ENCODE measurements at places on chromosomes 3 and 15.

- H3K36me3 ChIP-seq: no peaks in the 10 kb centered on the region
- no peaks in the 10 kb centered on the region for H3K4me1 ChIP-seq
- DNase-seq: no peak
- no peaks in the 10 kb centered on the region for H3K27me3 ChIP-seq
- no peak overlapping the region for H3K27ac ChIP-seq
Observed at GRCh38 chr3:76756577-76756976, 283.3 kb upstream of the ROBO2 start.

DNA sequence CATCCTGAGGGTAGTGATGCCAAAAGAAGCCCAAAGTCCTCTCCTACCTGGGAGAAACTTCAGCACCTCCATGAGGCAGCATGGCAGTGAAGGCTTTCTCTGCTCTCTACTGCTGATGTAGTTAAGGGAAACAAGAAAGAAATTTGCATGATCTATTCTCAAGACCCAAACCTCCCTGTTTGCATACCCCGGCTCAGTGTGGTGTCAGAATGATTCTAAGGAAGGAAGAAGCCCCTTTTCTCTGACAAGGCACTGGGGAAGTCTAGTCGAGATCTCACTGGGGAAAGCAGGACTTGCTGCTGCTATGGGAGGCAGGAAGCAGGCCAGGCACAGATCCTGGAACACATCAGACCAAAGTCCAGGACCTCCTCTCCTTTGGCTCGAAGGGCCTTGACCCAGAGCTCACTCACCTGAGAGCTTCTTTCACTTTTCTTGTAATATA, 89.4 kb upstream of the ICE2 start:
- no peak for DNase-seq
- H3K4me1 ChIP-seq: peaks cover 76% of the 10 kb centered on the region
- H3K36me3 ChIP-seq: no peaks in the 10 kb centered on the region
- no peak overlapping the region for H3K4me3 ChIP-seq
- H3K27ac ChIP-seq: peak overlapping the region; percentile 60

DNA sequence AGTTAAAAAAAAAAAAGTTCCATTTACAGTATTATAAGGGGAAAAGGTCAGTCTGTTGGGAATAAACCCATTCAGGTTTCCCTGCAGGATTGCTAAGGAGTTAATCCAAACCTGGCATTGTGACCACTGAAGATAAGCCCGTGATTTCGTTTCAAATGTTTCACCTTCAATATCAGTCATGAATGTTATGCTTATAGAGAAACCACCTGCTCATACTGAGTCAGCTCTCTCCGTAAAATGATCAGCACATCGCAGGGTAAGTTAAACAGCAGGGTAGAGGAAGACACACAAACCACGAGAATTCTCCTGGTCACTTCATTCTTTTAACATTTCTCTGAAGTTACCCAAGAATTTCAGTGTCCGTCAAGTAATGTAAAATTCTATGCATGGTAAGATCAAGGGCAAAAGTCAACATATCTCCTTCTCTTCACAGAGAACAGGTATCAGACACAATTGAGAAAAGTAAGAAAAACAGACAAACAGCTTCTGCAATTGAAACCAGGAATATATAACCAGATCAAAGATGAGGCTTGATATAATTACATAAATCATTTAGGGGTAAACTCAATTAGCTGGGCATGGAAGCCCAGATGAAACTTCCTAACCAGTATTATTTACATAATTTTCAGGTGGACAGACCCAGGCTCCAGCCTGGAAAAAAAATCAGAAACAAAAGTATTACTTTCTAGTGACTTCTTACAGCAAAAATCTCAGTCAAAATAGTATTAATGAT, 67.6 kb upstream of the ARHGEF3 start:
- no peak overlapping the region for H3K4me3 ChIP-seq
- H3K27me3 ChIP-seq: no peaks in the 10 kb centered on the region
- no peak for DNase-seq
- no peaks in the 10 kb centered on the region for H3K4me1 ChIP-seq

- H3K4me3 ChIP-seq: no peak overlapping the region
- H3K36me3 ChIP-seq: no peaks in the 10 kb centered on the region
- no peak for DNase-seq
Observed at GRCh38 chr3:23797491-23797890, 8.3 kb upstream of the UBE2E1 start.

GRCh38 chr15:98604983-98605382, 43.4 kb upstream of the IGF1R start:
- H3K4me3 ChIP-seq: no peak overlapping the region
- no peaks in the 10 kb centered on the region for H3K36me3 ChIP-seq
- peaks cover 10% of the 10 kb centered on the region for H3K4me1 ChIP-seq
- DNase-seq: no peak

DNA sequence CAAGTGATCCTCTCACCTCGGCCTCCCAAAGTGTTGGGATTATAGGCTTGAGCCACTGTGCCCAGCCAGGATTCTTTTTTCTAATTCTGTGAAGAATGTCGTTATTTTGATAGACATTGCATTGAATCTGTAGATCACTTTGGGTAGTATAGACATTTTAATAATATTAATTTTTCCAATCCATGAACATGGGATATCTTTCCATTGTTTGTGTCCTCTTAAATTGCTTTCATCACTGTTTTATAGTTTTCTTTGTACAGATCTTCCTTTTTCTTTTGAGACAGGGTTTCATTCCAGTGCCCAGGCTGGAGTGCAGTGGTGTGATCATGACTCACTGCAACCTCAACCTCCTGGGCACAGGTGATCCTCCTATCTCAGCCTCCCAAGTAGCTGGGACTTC, 11.6 kb upstream of the KCTD6 start:
- no peak overlapping the region for H3K27ac ChIP-seq
- H3K4me3 ChIP-seq: no peak overlapping the region
- H3K27me3 ChIP-seq: no peaks in the 10 kb centered on the region
- H3K36me3 ChIP-seq: no peaks in the 10 kb centered on the region
- no peak for DNase-seq

GRCh38 chr3:45597171-45597570, 2.6 kb downstream of the LIMD1 start:
- peak overlapping the region; percentile 94 for H3K27ac ChIP-seq
- H3K4me1 ChIP-seq: peaks cover 67% of the 10 kb centered on the region
- peak overlapping the region; percentile 94 for H3K4me3 ChIP-seq
- peak; percentile 66 for DNase-seq
- no peaks in the 10 kb centered on the region for H3K27me3 ChIP-seq

GRCh38 chr3:172176061-172176770, 136.8 kb downstream of the FNDC3B start:
- H3K4me1 ChIP-seq: peaks cover 15% of the 10 kb centered on the region
- DNase-seq: no peak
- H3K36me3 ChIP-seq: no peaks in the 10 kb centered on the region
- no peak overlapping the region for H3K4me3 ChIP-seq
- H3K27me3 ChIP-seq: no peaks in the 10 kb centered on the region

GRCh38 chr15:64032329-64032728, 14.0 kb downstream of the DAPK2 start:
- H3K36me3 ChIP-seq: no peaks in the 10 kb centered on the region
- no peaks in the 10 kb centered on the region for H3K27me3 ChIP-seq
- H3K4me3 ChIP-seq: no peak overlapping the region
- peaks cover 3% of the 10 kb centered on the region for H3K4me1 ChIP-seq
- no peak overlapping the region for H3K27ac ChIP-seq

DNA sequence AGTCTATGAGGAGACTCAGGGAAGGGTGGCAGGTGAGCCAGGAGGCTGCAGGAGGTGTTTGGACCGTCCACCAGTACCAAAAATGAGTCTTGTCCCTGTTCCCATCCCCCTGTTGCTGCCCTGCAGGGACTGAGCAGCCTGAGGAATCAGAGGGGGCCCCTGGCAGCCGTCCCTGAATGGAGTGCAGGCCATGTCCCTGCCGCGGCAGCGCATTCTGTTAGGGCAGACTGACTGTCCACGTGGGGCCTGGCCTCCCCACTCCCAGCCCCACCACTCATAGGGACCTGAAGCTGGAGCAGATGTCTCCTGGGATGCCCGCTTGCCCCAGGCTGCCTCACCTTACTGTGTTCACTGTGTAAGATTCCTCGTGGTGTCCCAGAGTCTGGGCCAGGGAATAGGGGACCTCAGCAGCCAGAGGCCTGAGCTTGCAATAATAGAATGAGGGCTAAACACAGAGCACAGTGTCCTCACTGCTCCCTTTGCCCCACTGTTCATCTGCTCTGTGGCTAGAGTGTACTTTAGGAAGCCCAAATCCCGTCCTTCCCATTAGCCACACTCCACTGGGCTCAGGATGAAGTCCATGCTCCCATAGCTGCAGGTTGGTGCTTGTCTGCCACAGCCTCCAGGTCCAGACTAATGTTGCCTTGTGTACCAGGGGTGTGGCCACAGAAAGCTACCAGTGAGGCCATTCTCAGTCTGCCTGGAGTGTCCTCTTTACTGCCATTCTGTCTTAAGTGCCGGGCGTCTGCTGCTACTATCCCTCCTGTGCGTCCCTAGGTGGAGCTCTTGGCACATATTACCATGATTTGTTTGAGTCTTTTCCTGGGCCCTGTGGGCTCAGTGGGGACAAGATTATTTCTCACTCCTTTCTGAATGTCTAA, 63.2 kb downstream of the HCN4 start:
- H3K27me3 ChIP-seq: no peaks in the 10 kb centered on the region
- no peak overlapping the region for H3K4me3 ChIP-seq
- peaks cover 22% of the 10 kb centered on the region for H3K36me3 ChIP-seq
- no peaks in the 10 kb centered on the region for H3K4me1 ChIP-seq

GRCh38 chr3:157832588-157832987, 273.6 kb downstream of the SHOX2 start:
- H3K27ac ChIP-seq: no peak overlapping the region
- no peaks in the 10 kb centered on the region for H3K36me3 ChIP-seq
- no peaks in the 10 kb centered on the region for H3K27me3 ChIP-seq
- DNase-seq: no peak
- no peak overlapping the region for H3K4me3 ChIP-seq
- no peaks in the 10 kb centered on the region for H3K4me1 ChIP-seq

- no peaks in the 10 kb centered on the region for H3K36me3 ChIP-seq
- no peak for DNase-seq
Observed at GRCh38 chr15:65056106-65056505, 10.9 kb downstream of the SLC51B start.

DNA sequence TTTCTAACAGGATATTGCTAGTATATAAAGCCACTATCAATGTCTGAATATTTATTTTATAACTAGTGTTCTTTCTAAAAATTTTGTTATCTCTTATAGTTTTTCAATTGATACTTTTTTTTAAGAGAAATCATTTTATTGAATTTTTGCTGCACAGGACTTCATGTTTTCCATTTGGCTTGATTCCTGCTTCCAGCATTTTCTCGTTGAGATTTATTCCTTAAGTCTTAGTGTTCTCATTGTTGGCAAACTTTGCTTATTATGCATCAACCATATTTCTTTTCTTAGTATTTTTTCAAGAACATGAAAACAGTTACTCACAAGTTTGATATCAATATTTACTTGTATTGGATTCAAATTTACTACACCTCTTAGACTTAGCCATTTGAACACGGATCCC, 113.4 kb downstream of the UNC13C start:
- no peaks in the 10 kb centered on the region for H3K27me3 ChIP-seq
- H3K4me3 ChIP-seq: no peak overlapping the region
- H3K36me3 ChIP-seq: no peaks in the 10 kb centered on the region
- DNase-seq: no peak

DNA sequence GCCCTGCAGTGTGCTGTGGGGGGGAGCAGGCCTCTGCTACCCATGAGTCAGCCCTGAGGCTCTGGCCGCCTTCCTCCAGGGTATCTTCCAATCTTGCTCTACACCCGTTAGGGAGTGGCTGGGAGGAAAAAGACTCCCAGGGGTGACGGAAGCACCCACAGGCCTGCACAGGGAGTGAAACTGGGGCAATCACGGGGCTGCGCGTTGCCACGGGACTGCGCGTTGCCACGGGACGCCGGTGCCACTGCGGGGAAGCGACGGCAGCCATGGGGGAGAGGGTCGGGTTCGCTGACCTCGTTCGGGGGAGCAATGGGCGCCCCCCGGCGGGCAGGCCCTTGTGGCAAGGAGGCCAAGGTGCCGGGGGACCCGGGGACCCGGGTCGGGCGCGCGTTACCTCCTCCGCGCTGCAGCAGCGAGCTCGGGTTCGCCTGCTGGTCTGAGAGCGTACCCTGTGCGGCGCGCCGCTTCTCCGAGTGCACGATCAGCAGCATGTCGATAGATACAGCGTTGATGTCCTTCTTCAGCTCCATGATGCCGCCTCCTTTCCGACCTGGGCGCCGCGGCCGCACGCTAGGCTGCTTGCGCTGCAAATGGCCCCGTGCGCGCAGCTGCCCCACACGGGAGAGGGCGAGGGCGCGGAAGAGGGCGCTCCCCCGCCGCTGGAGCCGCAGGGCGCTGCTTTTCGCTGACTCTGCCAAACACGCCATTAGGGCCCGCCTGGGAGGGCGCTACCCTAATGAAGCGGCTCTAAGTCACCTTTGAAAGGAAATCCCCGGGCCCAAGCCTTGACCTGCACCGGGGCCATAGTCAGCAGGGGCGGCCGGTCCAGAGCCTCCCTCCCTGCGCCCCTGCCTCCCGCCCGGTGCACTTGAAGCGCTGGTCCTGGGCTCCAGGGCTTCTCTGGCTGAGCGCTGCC, at the start of gene KY:
KY (minus strand) TSS at position 592 of the 916 bp plus-strand sequence; CDS start at position 530, 62 bp downstream.
- H3K27ac ChIP-seq: no peak within 1 kb of the TSS
- H3K36me3 ChIP-seq: no peaks in the 10 kb centered on the region
- no peak for DNase-seq
- peaks cover 4% of the 10 kb centered on the region for H3K27me3 ChIP-seq

DNA sequence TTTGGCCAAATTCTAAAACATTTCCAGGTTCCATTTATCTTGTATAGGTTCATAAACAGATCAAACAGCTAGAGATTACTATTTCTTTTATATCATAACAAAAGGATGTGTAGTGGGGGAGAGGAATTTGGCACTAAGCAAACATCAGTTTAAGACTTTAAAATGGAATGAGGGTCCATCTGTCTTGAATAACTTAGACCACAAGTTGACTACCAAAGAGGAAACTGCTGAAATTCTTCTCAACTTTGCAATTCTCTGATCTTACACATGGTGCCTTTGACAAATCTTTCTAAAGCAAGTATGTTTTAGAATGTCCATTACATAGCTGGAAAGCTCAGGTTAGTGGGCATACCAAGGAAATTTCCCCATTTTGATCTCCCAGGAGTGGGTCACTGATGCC, 140.5 kb upstream of the ADAMTS9 start:
- H3K27me3 ChIP-seq: no peaks in the 10 kb centered on the region
- no peaks in the 10 kb centered on the region for H3K36me3 ChIP-seq
- DNase-seq: no peak
- H3K4me1 ChIP-seq: no peaks in the 10 kb centered on the region
- H3K4me3 ChIP-seq: no peak overlapping the region

- H3K27me3 ChIP-seq: no peaks in the 10 kb centered on the region
- no peaks in the 10 kb centered on the region for H3K36me3 ChIP-seq
- H3K4me3 ChIP-seq: no peak overlapping the region
- H3K27ac ChIP-seq: no peak overlapping the region
- DNase-seq: peak; percentile 77
- peaks cover 57% of the 10 kb centered on the region for H3K4me1 ChIP-seq
Observed at GRCh38 chr15:31302778-31303725, 23.6 kb upstream of the KLF13 start.

Data from spleen (tissue), 13 donors.